Activated T-cell treated with anti-CD3 and anti-CD28 coated beads for 1 hour (primary cell): ENCODE measurements at places on chromosomes 4 and X.
A peak's percentile ranks its signal among the peaks of the same experiment; 100 is the strongest.

- no peak for DNase-seq
Observed at GRCh38 chr4:118099106-118099505, 64.8 kb downstream of the NDST3 start.

GRCh38 chr4:101141855-101142254, 205.5 kb downstream of the PPP3CA start:
- no peak for DNase-seq

DNA sequence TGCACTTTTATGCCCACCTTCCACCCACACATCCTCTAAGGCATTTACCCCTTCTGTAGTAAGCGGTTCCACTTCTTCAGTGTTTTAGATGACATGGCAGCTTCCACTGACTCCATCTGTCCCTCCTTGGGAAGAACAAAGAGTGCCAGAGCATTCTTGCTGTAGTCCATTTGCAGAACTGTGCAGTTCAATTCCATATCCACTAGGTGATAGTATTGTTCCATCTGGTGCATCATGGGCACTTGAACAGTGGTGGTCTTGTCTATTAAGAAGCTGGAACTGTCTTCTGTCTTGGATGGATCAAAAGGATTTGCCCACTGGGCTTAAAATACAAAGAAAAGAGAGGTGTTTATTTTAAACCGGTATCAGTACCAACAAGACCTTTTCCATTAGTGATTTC, 3.5 kb downstream of the SERPINA7 start:
- DNase-seq, result no peak

DNA sequence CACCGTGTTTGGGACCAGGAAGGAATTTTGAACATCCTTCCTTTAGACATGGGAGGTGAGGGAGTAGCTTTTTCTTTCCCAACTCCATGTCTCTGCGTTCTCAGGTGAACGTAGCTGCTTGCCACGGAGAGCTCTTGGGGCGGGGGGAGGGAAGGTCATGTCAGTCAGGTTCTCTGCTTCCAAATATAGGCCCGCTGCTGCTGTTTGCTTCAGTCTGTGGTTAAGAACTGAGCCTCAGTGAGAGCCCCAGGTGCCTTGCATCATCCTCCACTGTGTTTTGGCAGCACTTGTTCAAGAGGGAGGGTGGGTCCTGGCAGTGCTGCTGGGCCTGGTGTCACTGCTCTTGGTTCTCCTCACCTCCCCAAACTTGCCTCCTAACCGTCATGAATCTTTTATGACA, 46.5 kb downstream of the HADH start:
- DNase-seq, result peak; percentile 41

GRCh38 chr4:3724319-3725231, 41.6 kb upstream of the ADRA2C start:
- DNase-seq, result no peak

- DNase-seq, result no peak
Observed at GRCh38 chr4:35250761-35251160, 993.6 kb downstream of the ARAP2 start.

DNA sequence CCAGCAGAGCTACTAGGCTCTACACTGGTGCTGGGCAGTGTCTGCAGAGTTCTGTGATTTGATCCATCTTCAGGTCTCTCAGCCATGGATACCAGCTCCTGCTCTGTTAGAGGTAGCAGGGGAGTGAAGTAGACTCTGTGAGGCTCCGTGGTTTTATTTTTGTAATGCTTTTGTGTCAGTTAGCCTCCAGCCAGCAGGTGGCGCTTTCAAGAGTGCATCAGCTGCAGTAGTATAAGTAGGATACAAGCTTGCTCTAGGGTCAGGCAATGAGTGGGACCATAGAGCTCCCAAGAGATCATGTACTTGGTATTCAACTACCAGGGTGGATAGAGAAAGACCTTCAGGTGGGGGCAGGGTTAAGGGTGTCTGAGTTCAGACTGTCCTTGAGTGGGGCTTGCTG, 362.5 kb upstream of the TRAM1L1 start:
- no peak for DNase-seq

- no peak for DNase-seq
Observed at GRCh38 chr4:1210971-1211370, 38.0 kb downstream of the CTBP1 start.

GRCh38 chr4:188127214-188127874, 11.9 kb upstream of the TRIML1 start:
- no peak for DNase-seq

- no peak for DNase-seq
Observed at GRCh38 chr4:41751449-41752061, 3.0 kb upstream of the PHOX2B start.

DNA sequence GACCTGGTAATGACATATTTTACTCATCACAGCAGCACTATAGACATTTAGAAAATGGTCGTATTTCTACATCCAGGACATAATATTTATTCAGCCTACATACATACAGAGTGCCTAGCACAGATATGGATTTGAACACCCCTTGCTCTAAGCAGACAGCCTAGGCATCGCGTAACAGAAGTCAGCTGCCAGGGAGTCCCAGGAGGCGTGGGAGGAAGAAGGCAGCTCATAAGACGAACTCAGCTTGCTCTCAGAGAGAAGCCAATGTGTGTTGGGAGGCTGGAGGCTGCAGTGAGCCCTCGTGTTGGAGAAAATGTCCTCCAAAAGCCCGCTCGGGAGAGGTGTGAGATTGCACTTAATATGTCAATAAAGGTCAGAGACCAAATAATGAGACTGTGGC, 131.6 kb downstream of the BCOR start:
- no peak for DNase-seq

- DNase-seq, result no peak
Observed at GRCh38 chr4:120611092-120611491, 311.4 kb downstream of the PRDM5 start.

GRCh38 chr4:69999420-69999819, 3.7 kb downstream of the STATH start:
- DNase-seq, result no peak

- DNase-seq, result no peak
Observed at GRCh38 chrX:17170973-17171372, 204.0 kb upstream of the NHS start.

DNA sequence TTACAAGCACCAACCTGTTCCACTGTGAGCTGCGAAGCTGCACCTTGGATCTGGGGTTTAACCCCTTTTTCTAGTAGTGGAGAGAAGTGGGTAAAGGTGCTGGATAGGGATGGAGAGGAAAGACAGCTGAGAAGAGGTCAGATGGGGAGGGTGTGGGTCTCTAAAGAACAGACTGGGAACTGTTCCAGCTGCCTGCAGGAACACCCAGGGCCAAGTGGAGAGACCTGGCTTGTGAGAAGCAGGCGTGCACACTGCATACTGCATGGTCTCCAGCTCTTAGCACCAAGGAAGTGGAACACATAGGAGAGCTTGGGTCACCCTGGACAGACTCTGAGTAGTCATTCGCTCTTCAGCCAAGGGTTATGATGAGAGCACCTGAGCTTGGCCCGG, 16.1 kb downstream of the BCOR start:
- no peak for DNase-seq

DNA sequence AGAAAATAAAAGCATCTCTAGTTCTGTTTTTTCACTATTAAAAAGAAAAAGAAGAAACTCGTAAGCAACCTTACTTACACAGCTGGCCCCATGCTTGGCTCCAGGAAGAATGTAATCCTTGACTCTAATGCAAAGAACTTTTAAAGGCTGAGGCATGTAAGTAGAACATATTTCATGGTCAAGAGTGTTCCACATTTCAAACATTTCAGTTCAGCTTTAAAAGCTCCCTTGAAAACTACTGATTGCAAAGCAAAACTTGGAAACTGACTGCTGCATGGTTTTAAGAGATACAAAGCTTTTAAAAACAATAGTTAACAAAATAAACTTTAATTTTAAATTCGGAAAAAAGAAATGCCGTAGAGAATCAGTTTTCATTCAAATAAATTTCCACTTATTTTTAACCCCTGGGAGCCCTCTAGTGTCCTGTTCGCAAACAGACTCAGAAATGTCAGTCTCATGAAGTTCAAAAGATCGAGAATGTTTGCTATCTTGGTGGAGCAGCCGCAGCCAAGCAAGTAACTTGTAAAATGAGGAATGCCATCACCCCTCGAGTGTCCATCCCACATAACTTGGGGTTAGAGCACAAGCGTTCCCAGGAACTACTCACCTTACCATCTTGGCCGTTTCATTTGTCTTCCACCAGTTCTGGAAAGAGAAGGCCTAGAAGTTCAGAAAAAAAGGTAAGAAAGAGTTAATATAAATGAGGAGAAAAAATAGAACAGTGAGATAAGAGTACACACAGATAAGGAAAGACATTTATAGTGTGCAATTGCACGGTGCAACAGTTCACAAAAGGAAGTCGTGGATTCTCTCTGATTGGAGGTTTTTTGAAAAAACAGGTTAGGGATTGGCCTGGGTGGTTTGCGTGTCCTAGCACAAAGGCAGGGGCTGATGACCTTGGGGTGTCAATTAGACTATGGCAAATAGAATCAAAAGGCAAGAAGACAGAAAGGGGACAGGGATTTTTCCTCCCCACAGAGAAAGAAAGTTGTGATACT, at the start of gene GASK1B:
Gene GASK1B (minus strand): TSS at position 765 of the 998 bp plus-strand sequence. CDS start 1,650 bp downstream, outside the sequence.
- DNase-seq, result no peak

- DNase-seq, result no peak
Observed at GRCh38 chr4:95362906-95363558, 185.7 kb downstream of the UNC5C start.

DNA sequence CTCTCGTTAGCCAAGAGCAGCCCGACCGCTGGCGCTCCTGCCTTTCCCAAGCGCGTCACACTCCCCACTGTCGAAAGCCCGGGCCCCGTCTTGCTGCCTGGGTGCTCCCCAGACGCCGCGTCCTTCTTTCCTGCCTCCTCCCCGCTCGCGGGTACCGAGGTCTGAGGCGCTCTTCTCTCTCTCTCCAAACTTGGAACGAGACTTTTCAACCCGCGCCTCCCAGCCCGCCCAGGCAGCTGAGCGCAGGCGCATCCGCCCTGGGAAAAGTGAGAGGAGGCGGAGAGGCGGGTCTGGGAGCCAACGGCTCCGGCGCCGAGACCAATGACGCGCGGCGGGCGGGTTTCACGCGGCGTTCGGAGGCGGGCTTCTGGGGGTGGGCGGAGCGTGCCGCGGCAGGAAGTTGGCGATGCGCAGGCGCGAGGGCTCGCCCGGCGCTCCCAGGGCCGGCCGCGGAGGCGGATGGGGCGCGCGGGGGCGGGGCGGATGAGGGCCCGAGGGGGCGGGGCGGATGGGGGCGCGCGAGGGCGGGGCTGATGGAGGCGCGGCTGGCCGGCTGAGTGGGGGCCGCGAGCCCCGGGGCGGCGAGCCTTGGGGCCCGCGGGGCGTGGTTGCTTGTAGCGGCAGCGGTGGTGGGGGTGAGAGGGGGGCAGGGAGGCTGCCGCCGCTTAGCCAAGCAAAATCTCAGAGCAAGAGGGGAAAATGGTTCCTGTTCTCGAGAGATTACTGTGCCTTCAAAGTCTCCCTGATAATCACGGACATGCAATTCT, at the start of gene RBBP7:
Gene RBBP7 (minus strand): TSS at position 268 of the 767 bp plus-strand sequence. CDS start 309 bp downstream, outside the sequence.
- DNase-seq, result peak; percentile 84

- no peak for DNase-seq
Observed at GRCh38 chrX:130669233-130669632, 233.8 kb downstream of the ENOX2 start.

DNA sequence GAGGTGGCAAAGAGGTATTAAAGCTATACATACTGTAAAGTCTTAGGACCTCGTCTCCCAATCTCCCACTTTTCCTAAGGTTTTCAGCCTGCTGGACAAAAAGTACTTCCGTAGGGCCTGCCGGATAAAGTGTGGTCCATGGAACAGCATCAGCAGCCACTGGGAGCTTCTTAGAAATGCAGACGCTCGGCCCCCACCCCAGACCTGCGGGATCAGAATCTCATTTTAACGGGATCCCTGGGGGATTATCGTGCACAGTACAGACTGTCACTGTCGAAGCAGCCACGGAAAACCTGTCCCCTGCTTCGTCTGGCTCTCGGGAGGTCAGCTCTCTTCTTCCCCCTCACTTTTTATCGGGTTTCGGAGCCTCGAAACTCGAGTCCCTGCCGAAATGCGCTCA, 802 bp downstream of the ADGRG2 start:
- no peak for DNase-seq

- DNase-seq, result no peak
Observed at GRCh38 chr4:25666031-25666630, 10.5 kb downstream of the SLC34A2 start.

GRCh38 chr4:10031668-10032590, 10.6 kb upstream of the SLC2A9 start:
- DNase-seq, result no peak

DNA sequence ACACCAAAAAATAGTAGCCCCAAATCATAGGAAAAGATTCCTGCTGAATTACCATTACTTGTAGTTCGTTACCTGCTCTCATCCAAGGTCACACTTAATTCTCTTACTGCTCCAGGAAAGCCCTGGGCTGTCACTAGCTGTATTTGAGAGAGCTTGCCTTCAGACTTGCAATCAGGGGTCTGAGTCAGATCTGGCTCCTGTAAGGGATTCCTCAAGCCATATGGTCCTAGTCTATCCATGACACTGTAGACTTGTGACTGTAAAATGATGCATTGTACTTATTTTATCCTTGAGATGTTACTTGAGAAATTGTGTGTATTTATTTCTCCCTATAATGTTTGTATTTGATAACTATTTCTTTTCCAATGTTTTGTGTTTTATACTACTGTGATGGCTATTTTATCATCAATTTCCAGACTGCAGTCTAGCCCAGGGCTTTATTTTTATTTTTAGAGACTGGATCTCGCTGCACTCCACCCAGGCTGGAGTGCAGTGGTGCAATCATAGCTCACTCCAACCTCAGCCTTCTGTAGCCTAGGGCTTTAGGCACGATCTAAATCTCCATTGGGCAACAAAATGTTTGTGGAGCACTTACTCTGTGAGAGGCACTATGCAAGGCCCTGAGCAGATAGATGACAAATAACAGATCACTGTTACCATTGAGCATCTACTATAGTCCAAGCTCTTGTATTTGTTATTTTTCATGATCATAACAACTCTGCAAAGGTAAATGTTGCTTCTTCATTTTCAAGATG, 24.2 kb downstream of the ERVMER34-1 start:
- no peak for DNase-seq
